ENCODE measurements at places on chromosomes 3 and 15. TPM values are rescaled to one million over a fixed set of nuclear protein-coding genes. Genes with fewer than 3 reads are reported as not detected.

Gene CYP11A1
- not detected for total RNA-seq

- no peak for DNase-seq
Observed at GRCh38 chr15:74730619-74731316, 5.4 kb upstream of the CYP1A1 start.

Gene TMEM266
- total RNA-seq, result not detected

GRCh38 chr15:35383506-35383905 lies 162.5 kb downstream of the DPH6 start:
- DNase-seq, result no peak

Gene MST1
- 8.6 TPM for total RNA-seq

GRCh38 chr3:45366290-45366689 lies 22.1 kb upstream of the LARS2 start:
- DNase-seq, result no peak

GRCh38 chr3:160686955-160687535 lies 10.1 kb downstream of the ARL14 start:
- DNase-seq, result no peak

DNA sequence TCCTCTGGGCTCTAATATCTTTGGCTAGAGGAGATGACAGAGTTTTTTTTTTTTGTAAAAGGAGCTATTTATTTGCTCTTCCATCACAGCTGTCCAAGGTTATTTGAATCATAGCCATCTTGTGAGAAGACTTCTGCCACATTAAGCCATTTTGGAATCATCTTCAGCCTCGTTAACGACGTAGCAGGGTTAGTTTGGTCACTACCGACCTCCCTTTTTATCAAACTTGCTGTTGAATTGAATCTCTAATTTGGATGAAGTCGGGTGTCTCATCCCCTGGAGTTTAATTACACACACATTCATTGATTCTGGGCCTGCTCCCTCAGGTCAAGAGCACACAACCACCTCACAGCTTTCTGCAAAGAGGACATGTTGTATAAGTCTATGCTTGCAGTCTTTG lies 238.7 kb downstream of the CPNE4 start:
- DNase-seq, result no peak

Gene ACTC1
- not detected for total RNA-seq

GRCh38 chr3:22765679-22766078 lies 437.4 kb upstream of the UBE2E2 start:
- DNase-seq, result no peak

GRCh38 chr3:127851899-127852298 lies 29.6 kb upstream of the MGLL start:
- DNase-seq, result no peak

Gene SEC22C
- total RNA-seq, result 58.8 TPM

DNA sequence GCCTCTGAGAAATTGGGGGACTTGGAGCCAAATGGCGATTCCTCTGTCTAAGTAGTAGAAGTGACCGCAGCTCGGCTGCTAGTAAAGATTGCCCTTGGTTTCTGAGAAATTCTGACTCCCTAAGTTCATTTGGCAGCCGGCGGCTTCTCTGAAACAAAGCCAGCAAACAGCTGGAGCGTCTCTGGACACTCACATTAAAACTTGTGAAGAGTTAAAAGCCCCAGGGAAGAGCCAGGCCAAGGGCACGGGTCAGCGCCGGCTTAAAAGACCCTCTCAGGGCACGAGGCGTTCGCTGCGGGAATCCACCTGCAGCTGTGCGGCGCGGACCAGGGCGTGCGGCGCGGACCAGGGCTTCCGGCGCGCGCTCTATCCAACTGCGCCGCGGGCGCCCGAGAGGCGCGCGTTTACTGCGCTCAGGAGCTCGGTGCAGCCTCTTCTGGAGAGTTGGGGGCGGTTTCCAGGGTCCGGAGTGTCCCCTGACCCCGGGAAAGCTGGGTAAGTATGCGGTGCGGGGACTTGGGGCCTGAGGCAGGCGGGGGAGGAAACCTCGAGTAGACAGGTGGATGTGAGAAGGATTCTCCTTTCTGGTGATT lies at the start of gene COL6A5:
Gene COL6A5, plus strand, starts transcription at position 186 of the 593 bp plus-strand sequence. CDS start 27,967 bp downstream, outside the sequence.
- no peak for DNase-seq

GRCh38 chr3:29339016-29339833 lies 58.4 kb downstream of the RBMS3 start:
- DNase-seq, result no peak

DNA sequence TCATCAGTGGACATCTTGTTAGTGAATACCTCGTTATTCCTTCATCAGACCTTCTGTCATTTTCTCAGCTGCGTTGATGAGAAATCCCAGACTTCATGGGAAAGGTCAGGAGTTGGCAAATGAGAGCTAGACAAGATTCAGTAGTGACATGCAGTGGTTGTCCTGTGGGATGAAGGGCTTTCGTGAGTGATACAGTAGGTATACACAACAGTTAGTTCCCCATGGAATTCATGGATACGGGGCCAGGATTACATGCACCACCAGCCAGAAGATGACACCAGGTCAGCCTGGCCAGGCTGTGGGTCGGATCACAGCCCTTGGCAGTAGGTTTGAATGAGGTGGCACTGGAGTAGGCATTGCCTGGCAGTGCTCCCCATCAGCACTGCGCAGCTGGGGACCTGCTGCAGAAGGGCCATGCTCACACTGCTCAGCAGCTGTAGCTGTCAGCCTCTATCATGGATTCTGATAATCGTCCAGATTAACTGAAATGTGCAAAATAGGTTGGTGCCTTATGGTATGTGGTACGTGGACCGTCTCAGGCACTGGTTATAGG lies 150.1 kb downstream of the SLCO3A1 start:
- no peak for DNase-seq

GRCh38 chr3:40968666-40969065 lies 230.6 kb upstream of the CTNNB1 start:
- DNase-seq, result no peak

GRCh38 chr3:150035301-150035779 lies 64.6 kb upstream of the PFN2 start:
- no peak for DNase-seq

Gene AMIGO3
- 0.23 TPM for total RNA-seq

- DNase-seq, result no peak
Observed at GRCh38 chr3:189232790-189233189, 61.0 kb downstream of the TPRG1 start.

Gene LRRC31
- total RNA-seq, result not detected
